Bone marrow (tissue), 2 donors: ENCODE measurements at places on chromosomes 2 and 18.

DNA sequence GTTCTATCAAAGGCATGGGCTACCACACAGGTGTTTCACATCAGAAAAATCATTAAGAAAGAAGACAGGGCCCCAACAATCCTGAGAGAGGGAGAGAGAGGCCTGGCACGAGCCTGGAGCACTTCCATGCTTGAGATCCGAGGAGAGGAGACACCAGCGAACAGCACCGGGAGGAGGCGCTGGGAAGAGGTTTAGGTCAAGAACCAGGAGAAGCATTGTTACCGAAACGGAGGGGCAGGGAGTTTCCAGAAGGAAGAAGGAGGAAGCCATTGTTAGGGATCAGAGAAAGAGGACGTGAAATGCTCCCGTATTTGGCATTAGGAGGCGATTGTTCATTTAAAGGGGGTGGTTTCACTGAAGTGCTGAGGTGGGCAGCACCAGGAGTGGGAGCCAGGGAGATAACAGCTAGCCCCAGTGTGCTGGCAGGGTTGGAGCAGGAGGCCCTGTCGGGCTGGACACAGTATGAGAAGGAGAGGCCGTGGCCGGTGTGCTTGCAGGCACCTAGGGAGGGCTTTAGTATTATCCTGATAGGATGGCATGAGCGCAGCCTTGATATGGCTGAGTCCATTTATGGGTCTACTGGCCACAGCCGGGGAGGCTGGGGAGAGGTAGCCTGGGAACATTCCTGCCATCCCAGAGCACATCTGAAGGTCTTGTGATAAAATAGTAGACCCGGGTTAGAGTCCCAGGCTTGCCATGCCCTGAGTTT, 244.9 kb downstream of the KLHL29 start:
- DNase-seq, result no peak

DNA sequence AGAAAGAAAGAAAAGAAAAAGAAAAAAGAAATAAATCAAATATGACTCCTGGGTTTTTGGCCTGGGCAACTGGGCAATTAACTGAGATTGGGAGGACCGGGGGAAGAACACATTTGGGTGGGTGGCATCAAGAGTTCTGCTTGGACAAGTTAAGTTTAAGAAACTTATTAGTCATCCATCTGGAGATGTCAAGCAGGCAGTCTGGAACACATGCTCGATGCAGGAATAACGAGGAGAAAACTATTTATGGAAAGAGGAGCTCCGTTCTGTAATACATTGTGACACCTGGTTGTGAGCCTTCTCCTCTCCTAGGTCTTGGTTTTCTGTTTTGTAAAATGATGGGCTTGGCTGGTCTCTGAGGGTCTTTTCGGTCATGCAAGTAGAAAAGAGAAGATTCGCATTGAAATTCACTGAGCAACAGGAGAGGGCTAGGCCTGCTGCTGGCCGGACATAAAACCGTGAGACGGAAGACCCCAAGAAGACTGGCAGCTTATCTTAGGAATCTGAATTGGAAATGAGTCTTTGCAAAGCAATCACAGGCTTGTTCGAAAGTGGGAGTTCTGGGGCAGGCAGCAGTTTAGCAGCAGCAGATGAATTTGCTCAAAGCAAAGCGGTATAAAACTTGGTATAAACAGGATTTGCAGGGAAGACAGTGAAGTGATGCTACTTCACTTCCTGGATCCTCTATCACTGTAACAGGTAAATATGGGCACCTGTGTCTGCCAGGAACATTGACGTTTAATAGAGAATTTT, 51.4 kb downstream of the E2F6 start:
- no peak for DNase-seq

DNA sequence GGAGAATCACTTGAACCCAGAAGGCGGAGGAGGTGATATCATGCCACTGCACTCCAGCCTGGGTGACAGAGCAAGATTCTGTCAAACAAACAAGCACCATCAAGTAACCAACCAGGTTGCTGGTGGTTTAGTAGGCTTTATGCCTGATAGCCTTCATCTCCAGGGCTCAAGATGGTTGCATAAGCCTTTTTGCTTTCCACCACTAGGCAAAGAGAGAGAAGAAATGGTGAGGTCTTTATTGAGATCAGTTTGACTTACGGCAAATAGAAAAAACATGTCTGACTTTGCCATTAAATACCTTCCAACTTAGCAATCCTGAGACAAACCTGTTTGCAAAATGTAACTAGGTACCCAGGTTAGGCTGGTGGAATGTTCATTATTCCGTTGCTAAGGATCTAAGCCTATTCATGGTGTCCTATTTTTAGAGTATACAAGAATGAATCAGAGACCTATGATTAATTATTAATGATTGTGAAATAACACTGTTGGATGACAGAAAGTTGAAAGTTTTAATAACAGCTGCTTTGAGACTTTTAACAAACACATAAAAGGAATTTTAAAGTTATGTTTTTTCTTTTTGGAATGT, 53.5 kb upstream of the SLC38A11 start:
- DNase-seq, result no peak

- DNase-seq, result no peak
These were observed 523.3 kb upstream of the SYT4 start for GRCh38 chr18:43800584-43800983.

GRCh38 chr2:54240515-54241469, 15.2 kb downstream of the TSPYL6 start:
- no peak for DNase-seq

GRCh38 chr2:232883116-232883721, 13.2 kb downstream of the SNORC start:
- DNase-seq, result no peak

GRCh38 chr18:24546307-24546706, 85.9 kb downstream of the HRH4 start:
- no peak for DNase-seq
